ENCODE measurements at places on chromosomes 4 and X. TPM values are rescaled to one million over a fixed set of nuclear protein-coding genes. Genes with fewer than 3 reads are reported as not detected.

The CXCL1 gene
- 1.4 TPM for total RNA-seq

The TLR8 gene
- not detected for total RNA-seq

The MFAP3L gene
- 31.3 TPM for total RNA-seq

The CITED1 gene
- 2.2 TPM for total RNA-seq

The LEF1 gene
- 1.6 TPM for total RNA-seq

The AREG gene
- 0.32 TPM for total RNA-seq

The ADGRL3 gene
- total RNA-seq: 9.7 TPM

The MID1 gene
- 45.4 TPM for total RNA-seq

The DACH2 gene
- total RNA-seq: 2.6 TPM

The SPANXB1 gene
- not detected for total RNA-seq

The CDX4 gene
- total RNA-seq: 5.2 TPM

The EMCN gene
- not detected for total RNA-seq

The IGSF1 gene
- total RNA-seq: 23.6 TPM

The IL2RG gene
- 0.94 TPM for total RNA-seq

The KDR gene
- 87.2 TPM for total RNA-seq

The MAGEA6 gene
- 1.0 TPM for total RNA-seq

- no peak for DNase-seq
These were observed 201.6 kb downstream of the STIM2 start for GRCh38 chr4:27062256-27062655.

GRCh38 chr4:141328560-141329173, 108.0 kb downstream of the ZNF330 start:
- DNase-seq: no peak

- no peak for DNase-seq
These were observed 100.2 kb upstream of the USP38 start for GRCh38 chr4:143084566-143084965.

DNA sequence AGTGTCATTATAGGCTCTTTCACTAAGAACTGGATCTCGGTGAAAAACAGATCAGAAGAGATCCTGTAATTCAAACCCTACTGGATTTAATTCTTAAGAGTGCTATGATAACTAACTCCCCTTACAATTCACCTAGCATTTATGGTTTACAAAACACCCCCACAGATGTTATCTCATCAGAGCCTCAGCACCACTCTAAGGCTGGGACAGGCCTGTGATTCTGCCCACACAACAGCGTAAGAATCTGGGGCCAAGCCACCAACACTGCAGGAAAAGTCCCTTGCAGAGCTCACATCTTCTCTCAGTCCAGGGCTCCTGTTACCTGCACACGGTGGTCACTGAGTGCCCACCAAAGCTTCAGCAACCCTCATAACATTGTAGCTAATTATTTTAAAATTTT, 8.9 kb downstream of the MFAP3L start:
- DNase-seq: no peak

DNA sequence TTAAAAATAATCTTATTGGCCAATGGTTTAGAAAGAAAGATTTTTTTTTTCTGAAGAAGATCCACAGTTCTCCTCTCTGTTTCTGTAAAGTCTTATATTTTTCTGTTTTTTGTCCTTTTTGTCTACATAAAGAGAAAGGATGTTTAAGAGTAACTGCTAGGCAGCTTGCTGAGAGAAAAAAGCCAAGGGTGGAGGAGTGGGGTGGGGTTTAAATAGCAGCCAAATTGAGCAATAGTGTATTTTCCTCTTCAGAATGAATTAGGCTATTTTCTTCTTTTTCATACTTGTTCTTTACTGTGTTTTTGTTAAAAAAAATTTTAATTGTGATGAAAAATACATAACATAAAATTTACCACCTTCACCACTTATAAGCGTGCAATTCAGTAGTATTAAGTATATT, 224.6 kb downstream of the SOWAHB start:
- no peak for DNase-seq

GRCh38 chrX:100615005-100615404, 21.6 kb downstream of the TSPAN6 start:
- DNase-seq: no peak

- DNase-seq: no peak
These were observed 121.0 kb upstream of the MYOZ2 start for GRCh38 chr4:119014658-119015057.

DNA sequence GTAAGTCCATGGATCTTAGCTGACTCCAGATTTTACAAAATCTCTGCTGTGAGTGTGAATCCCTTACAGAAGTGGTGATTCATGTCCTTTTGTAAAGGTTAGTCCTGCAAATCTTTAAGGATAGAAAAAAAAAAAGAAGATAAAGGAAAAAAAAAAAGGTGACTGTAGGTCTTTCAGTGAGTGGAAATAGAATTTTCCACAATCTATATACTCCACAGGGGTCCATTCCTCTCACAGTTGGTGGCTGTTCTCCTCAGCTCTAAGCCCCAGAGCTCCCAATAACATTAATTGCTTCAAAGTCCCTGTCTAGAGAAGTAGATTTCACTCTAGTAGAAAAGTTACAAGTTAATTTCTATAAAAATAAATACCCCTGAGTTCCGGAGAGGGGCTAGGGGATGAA, 189.1 kb downstream of the NDST4 start:
- no peak for DNase-seq

GRCh38 chr4:131159261-131159660, 1989.8 kb upstream of the PCDH10 start:
- DNase-seq: no peak

DNA sequence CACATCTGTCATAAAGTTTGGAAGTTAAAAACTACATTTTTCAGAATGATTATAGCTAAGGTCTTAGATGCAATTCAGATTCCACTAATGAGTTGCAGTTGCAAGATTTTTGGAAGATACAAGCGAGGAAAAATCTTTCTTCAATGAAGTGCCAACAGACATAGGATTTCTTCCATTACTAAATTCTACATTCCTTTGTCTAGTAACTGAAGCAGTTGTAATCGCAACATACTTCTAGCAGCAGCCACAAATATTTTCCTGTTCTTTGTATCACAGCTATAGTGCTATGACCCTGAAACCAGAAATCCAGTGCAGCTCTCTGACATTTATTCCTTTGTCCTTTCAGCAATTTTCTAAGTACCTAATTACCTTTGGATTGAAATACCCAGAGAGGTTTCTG, 225.2 kb upstream of the SLIT2 start:
- no peak for DNase-seq

DNA sequence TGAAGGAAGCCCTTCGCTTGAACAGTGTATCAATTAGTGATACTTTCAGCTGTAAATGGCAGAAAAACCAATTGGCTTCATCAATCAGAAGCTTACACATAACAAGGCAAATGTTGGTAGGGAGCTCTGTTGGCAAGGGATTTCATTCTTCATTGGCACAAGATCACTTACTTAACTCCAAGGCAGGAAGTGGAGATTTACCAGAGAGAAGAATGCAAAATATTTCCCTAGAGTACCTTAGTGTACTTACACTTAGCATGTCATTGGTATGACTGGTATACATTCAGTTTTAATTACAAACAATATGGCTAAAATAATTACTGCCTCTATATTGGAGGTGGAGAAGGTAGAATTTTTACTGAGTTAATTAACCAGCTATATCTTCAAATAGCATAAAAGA, 545.0 kb downstream of the GABRG1 start:
- no peak for DNase-seq

DNA sequence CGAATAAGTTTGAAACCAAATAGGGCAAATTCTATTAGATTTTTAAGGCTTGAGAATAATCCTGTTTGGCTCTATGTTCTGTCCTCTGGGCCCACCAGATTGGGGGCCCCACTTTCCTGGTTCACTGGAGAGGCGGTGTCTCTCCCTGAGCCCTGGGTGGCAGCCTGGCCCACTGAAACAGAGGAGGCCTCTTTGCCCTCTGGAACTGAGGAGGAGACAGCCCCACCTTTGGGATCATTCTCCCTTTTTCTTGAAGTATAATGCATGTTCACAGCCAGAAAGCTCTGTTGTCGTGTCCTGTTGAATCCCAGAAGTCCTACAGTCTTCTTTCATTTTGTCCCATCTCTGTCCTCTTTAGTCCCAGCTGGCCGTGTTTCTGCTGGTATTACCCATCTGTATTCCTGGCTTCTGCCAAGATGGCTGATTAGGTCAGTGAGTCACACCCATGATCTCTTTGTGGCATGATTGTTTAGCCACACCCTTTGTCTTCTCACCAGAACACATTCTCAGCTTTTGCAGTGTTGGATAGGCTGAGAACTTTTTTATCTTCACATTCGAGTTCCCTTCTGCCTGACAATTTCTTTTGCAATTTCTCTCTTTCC, 8.1 kb upstream of the TBC1D25 start:
- DNase-seq: no peak

DNA sequence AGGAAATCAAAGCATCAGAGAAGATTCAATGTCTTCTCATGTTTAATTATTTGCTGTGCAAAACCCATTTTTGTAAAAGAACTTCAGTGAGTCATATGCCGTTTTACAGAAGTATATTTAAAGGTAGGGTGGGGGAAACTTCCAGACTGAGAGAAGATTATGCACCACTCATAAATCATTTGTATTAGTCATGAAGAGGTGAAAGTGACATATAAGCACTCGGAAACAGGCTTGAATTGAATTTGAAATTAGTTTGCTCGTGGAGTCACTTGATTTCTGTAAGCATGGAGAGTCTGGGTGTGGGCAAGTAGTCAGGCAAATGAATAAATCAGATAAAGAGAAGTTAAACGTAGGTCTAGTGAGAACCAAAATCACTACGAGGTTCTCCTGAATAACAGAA, 335.1 kb downstream of the ANK2 start:
- DNase-seq: no peak

DNA sequence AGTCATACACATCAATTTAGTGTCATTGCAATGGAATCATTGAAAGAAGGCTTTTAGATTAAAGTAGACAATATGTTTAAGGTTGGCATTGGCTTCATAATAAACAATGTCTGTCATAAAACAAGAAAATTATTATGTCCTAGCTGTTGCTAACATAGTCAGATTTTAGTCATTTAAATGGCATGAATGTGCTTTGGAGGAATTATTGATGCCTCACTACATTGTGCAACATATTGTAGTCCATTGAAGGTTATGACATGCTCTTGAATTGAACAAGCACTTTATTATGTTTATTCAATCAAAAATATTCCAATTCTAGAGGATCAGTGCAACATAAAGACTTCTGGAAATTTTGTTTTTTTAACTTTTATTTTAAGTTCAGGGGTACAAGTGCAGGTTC, 489.8 kb upstream of the AMOT start:
- no peak for DNase-seq

DNA sequence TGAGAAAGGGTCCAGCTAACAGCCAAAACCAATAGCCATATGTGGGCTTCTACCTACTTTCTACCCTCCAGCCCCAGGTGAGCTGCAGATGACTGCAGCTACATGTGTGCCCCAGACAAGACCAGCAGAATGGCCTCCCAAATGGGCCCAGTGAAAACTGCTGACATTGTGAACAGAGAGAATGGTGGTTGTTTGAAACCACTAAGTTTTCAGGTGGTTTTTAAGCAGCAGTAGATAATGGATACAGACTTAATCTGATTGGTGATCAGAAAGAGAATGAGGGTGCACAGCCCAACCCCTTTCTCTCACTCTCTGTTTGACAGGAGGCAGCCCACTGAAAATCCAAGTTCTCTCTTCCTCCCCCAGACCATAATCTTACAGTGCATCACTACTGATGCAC, 42.5 kb upstream of the BBS12 start:
- no peak for DNase-seq

DNA sequence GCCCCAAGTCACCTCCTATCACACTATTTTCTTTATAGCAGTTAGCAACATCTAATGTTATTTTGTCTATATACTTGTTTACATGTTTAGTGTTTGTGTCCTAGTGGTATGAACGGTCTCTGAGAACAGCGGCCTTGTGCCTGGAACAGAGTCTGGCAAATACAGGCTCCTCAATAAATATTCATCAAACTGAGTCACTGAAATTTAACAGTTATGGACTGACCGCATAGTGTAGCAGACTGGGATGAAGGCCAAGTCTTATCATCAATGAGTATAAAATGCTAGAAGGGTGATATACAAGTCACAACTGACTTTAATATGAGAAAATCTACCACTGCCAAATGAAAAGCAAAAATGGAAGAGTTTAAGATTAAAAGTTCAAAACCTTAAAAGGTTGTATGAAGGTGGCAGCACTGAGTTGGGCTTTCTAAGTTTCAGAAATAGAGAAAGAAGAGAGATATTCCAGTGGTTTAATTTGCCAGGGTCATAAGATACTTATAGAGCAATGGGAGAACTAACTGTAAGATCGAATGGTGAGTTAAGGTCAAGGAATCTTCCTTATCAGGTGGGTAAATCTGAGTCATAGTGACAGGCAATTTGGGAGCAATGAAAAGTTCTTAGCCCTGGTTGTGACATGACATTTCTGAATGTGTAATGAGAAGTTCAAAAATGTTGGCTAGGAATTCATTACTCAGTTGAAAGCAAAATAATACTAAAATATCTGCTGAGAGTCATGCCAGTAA, 34.9 kb downstream of the ELOVL6 start:
- DNase-seq: no peak

- no peak for DNase-seq
These were observed 116.5 kb upstream of the RBPJ start for GRCh38 chr4:26204249-26204825.

DNA sequence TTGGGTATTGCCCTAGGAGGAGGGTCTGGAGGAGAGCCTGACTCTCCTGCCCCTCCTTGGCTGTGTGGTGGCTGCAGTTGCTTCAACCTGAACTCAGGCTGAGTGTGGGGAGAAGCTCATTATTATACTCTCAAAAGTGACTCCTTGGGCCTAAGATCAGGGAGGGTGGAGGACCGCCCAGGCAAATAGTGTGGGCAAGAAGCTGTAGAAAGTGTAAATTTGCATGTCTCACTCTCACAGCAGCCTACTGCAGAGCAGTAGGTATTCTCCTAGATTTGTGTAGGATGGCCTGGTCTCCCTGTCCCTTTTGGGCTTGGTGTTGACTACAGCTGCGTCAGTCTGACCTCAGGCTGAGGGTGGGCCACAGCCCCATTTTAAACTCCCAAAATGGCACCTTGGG, 156.1 kb downstream of the ZNF330 start:
- no peak for DNase-seq

- no peak for DNase-seq
These were observed 458.6 kb upstream of the NWD2 start for GRCh38 chr4:36785973-36786372.

- no peak for DNase-seq
These were observed 4.6 kb upstream of the TLR2 start for GRCh38 chr4:153679486-153679885.

- DNase-seq: no peak
These were observed 11.7 kb upstream of the RAB40A start for GRCh38 chrX:103531002-103531401.

GRCh38 chrX:27229721-27230120, 233.4 kb downstream of the PPP4R3C start:
- DNase-seq: no peak

- DNase-seq: no peak
These were observed 82.2 kb downstream of the ANK2 start for GRCh38 chr4:113131621-113132020.

Measured in WTC11 (cell line).